Memory B cell (primary cell): ENCODE measurements at places on chromosomes 12 and 14.

- DNase-seq = no peak
These were observed 13.4 kb upstream of the SNX6 start for GRCh38 chr14:34643361-34643760.

- DNase-seq = no peak
These were observed 295.2 kb downstream of the CACNA1C start for GRCh38 chr12:2347844-2348481.

DNA sequence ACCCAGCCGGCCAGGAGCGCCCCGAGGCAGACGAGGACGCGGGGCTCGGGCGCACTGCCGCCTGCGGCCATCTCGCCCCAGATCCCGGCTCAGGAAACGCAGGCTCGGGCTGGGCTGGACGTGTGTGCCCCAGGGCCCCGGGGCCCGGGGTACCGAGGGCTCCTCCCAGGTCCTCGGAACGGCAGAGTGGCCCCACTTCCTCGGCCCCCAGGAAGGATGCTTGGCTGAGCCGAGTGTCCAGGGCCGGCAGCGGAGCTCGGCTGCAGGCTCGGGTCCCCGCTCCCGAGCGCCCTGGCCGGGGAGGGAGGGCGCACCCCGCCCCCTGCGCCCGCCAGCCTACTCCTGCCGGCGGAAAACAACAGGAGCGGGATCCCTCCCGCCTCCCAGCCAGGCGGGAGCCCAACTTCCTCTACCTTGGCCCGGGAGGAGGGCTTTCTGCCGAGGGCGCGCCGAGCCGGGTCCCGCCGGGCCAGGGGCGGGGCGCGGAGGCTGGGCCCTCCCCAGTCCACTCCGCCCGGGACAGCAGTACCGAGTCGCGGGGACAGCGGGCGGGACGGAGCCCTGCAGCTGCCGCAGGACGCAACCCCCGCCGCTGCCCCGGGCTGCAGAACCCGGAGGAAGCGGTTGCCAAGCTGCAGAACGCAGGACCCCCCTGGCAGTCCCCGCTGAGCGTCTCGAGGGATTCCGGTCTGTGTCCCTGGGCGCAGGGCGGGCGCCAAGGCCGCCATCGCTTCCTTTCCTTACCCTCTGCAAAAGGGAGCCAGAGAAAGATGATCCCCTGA lies at the start of gene VSIG10:
TSS of gene VSIG10 (minus strand) at position 411 of the 782 bp plus-strand sequence. CDS start at position 71, 340 bp downstream.
- DNase-seq = peak; percentile 24

GRCh38 chr14:58297412-58297761 lies 968 bp upstream of the ARID4A start:
- no peak for DNase-seq

DNA sequence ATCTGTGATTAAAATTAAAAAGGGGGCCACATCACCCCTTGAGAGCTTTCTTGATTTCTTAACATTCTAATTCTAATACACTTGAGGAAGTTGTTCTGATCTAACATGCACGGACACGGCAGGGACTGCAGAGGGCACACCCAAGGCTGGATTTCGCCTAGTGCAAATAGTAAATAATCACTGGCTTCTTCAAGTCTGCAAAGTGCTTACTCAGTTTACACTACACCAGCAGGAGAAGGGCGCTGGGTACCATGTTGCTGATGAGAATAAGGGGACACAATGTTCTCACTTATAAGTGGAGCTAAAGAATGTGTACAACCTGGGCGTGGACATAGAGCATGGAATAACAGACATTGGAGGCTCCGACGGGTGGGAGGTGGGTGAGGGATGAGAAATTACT lies 34.2 kb downstream of the TBX5 start:
- DNase-seq = no peak

DNA sequence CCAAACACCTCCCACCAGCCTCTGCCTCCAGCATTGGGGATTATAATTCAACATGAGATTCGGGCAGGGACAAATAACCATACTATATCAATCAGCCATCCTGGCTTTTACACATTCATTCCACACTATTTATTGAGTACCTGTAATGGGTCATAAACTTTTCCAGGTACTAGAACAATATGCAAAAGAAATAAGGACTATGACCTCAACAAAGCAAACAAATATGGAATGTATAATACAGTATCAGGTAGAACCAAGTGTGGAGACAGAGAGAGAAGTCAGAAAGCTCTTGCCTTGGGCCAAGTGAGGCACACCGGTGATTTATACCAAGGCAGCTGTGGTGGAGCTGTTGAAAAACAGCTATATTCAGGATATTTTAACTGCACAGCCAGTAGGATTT lies 116.3 kb downstream of the TSPAN8 start:
- no peak for DNase-seq

GRCh38 chr14:50260511-50260910 lies 29.1 kb upstream of the SOS2 start:
- no peak for DNase-seq

DNA sequence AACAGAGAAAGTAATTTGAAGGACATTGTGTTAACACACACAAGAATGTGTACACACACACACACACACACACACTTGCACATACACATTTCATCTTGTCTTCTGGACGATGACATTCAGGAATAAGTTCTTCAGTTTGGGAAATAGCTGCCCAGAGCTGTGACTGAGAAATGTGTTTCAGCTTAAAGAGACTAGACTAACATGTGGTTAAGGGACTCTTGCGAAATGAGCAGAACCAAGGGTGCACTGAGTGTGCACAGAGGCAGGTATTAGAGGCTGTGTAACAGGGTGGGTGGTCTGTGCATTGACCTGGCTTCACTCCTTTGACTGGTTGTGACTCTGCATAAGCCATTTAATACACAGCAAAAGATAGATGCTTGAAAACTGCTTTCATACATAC lies 29.4 kb upstream of the KCNA5 start:
- DNase-seq = no peak

DNA sequence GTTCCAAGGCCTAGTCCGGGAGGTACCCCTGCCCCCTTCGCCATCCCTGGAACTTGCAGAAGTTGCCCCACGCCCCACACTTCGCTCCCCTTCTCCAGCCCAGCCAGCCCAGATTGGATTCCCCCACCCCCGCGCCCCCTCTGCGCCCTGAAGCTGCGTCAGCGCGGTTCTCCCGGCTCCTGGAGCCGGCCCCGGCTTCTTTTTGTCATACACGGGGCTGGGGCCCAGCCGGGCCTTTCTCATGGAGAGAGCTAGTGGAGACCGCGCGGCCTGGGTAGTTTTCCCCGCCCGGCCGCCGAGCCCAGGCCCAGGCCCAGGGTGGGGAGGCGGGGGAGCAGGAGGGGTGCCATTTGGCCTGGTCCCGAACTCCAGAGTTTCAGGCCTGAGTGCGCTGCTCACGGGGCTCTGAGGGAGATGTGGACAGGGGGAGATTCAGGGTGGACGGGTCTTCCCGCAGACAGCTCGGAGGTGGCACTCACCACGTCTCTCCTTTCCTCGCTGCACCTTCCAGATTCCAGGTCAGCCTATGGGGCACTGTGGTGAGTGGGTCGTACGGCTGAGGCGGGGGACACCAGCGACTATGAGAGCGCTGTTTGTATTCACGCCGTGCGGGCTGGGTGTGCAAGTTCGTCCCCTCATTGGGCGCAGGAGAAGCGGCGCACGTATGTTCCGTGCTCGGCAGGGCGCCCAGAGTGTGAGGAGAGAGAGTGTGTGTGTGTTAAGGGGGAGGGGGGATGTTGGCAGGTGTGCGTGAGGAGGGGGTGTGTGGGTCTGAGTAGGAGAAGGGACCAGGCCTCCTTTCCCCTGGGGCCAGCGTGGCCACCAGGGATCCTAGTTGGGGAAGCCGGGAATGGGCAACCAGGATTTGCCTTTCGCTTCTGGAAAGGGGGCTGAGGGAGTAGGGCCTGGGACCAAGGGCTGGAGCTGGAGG lies 785 bp upstream of the LHX5 start:
- no peak for DNase-seq

- DNase-seq = no peak
These were observed 129.3 kb upstream of the SSTR1 start for GRCh38 chr14:38078393-38078792.

GRCh38 chr12:100493396-100494012 lies 19.8 kb downstream of the NR1H4 start:
- DNase-seq = no peak

GRCh38 chr14:24337144-24337823 lies 2.4 kb upstream of the ADCY4 start:
- DNase-seq = no peak

- DNase-seq = no peak
These were observed 343 bp upstream of the NOVA1 start for GRCh38 chr14:26598081-26598671.

- DNase-seq = no peak
These were observed 42.3 kb upstream of the MDM1 start for GRCh38 chr12:68374307-68374982.

DNA sequence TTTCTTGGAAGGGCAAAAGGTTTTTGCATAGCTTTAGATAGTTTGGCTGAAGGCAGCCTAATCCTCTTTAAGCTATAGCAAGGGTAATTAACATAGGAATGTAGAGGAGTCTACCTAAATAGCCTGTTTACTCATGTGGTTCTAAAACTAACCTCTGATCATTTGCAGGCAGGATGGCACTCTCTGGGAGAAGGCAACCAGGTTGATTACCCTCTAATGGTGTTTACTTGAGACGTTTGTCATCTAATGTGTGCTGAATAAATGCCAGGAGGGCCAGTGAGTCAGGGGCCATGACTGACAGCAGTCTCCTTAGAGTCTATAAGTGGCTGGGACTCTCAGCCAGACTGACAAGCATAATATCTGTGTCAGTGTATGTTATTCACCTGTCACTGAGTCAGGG lies 286.4 kb downstream of the PCNX1 start:
- no peak for DNase-seq

- DNase-seq = no peak
These were observed 594.3 kb downstream of the LRFN5 start for GRCh38 chr14:42200957-42201356.

- DNase-seq = no peak
These were observed 1.6 kb downstream of the LRRC43 start for GRCh38 chr12:122184517-122184916.

DNA sequence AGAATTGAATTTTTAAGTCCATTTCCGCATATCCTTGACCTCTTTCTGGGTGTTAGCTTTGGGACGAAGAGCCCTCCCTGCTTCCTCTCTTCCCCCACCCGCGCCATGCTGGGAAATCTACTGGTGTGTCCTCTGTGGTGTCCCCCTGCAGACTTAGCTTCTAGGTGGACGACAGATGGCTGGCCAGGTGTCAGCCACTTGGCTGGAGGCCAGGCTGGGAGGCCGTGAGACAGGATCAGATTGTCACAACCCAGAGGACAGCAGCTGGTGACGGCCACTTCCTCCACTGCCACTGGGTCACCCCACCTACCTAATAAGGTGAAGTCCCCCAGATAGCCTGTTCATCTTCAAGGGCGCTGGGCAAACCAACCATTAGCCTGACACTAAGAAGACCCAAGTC lies 13.3 kb upstream of the DTX1 start:
- no peak for DNase-seq

GRCh38 chr14:105135700-105136395 lies 32.7 kb downstream of the JAG2 start:
- no peak for DNase-seq

DNA sequence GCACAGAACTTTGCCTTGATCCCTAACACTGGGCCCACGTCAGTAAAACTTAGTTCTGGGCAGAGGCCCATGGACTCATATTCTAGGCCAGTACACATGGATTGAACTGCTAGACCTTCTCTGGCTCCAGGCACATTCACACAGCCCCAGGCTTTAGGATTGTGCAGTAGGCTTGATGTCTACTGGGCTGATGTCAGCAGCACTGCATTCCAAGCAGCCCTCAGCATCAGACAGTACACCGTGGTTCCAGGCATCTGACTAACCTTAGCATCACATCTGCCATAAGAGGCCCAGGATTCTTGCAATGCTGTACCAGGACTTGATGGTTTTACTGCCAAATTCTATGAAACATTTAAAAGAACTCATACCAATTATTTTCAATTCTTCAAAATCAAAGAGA lies 301.9 kb downstream of the CCER1 start:
- DNase-seq = no peak

DNA sequence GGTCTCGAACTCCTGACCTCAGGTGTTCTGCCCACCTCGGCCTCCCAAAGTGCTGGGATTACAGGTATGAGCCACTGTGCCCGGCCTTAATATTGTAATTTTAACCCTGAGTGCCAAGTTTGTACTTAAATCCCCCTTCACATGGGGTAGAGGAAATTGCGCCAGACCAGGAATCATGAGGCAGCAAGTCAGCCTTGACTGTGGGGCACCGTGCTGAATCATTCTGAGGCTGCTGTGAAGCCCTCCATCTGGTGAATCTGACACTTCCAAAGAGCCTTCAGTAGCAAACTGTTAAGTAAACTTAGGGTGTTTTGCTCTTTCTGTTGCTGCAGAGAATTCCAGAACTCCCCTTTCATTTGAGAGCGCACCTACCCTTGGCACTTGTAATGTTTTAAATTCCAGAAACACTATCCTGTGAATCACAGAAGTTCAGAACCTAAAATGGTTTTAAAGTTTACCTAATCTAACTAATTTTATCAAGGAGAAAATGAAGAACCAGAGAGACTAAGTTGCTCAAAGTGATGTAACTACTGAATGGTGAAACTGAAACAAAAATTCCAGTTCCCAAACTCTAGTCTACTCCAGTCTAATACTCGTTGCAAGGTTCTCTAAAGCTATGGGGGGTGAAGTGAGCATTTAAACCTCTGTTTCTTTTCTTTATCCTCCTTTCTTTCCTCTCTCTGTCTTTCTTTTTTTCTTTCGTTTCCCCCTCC lies 7.5 kb downstream of the HEBP1 start:
- no peak for DNase-seq

- no peak for DNase-seq
These were observed 48.9 kb upstream of the RIN3 start for GRCh38 chr14:92464716-92465115.

DNA sequence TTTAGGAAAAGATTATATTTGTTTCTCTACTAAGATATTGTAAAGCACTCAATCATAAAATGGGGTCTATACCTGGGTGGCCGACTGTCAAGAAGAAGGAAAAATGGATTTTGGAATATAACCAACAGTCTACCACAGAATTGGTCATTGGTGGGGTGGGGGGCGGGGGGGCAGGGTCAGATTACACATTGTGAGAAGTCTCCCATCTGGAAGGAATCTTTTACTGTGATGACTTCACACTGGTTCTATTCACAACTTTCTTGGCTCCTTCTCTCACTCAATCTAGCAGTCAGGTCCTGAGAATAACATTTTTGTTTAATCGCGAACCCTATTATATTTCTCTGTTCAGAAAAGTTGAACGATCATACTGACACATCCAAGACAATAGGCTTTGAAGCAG lies 8.7 kb upstream of the CLEC4E start:
- DNase-seq = no peak
